ENCODE measurements at places on chromosomes 1 and 21.

- peak; percentile 88 for DNase-seq
Observed at GRCh38 chr1:12208764-12209494, 20.9 kb upstream of the VPS13D start.

- DNase-seq: peak; percentile 95
Observed at GRCh38 chr1:206556750-206557635, 49.7 kb downstream of the RASSF5 start.

DNA sequence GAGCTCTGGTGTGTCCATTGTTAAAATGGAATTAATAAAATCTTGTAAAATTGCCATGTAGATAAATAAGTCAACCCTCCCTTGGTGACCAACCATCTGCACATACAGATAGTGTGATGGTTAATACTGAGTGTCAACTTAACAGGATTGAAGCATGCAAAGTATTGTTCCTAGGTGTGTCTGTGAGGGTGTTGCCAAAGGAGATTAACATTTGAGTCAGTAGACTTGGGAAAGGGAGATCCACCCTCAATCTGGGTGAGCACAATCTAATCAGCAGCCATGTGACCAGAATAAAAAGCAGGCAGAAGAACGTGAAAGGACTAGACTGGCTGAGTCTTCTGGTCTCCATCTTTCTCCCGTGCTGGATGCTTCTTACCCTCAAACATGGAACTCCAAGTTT lies 174.8 kb downstream of the LTN1 start:
- DNase-seq: no peak

GRCh38 chr1:56064705-56065104 lies 514.7 kb downstream of the PLPP3 start:
- no peak for DNase-seq

DNA sequence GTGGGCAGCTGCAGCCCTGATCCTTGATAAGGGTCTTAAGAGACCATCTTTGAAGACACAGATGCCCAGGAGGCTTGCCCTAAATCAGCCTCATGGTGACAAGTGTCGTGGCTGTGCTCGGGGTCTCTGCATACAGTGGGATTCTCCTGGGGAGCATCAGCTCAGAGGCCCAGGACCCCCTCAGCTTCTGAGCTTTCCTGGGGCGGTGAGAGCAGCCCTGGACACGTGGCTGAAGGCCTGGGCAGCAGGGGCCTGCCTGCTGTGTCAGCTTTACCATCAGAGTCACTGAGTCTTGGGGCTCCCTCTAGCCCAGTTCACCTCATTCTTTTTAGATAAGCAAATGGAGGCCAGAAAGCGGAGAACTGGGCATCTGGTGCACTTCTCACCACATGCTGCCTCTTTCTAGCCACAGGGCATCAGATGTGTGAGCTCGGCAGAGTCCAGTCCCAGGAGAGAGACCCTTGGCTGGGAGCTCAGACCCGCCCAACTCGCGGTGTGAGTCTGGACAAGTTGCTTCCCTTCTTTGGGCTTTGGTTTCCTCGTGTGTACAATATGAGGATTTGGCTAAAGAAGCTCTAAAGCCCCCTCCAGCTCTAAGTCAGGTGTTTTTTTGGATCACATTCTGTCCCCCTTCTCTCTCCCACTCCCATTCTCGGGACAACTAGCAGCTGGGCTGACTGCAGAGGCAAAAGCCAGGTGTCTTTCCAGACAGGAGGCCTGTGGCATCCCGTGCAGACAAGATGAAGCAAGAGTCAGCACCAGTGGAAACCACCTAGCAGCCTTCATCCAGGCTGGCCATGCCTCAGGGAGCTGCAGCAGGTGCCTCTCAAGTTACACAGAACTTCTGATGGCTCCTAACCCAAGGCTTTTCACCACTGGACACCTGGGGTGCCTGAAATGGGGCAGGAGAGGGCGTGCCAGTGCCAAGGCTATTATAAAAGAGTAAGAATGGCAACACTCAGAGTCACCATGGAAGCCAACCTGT lies 119.1 kb downstream of the KCNN3 start:
- no peak for DNase-seq

GRCh38 chr21:42108554-42109340 lies 37.6 kb downstream of the UMODL1 start:
- no peak for DNase-seq

DNA sequence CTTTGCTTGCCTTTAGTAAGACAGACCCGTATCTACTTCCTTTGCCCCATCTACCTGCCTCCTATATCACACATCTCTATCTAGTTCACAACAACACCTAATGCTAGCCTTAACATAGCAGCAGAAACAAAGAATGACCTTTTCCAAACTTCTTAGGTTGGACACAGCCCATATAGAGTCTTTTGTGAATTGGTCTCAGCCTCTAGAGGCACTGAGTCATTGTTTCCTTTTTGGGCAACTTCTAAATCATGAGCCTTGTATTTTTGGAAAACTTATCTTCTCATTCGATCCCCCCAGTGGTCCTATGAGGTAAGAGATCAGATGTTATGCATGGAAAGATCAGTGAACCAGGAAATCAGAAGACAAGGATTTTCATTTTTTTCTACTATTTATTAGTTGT lies 679.4 kb upstream of the USP24 start:
- no peak for DNase-seq

DNA sequence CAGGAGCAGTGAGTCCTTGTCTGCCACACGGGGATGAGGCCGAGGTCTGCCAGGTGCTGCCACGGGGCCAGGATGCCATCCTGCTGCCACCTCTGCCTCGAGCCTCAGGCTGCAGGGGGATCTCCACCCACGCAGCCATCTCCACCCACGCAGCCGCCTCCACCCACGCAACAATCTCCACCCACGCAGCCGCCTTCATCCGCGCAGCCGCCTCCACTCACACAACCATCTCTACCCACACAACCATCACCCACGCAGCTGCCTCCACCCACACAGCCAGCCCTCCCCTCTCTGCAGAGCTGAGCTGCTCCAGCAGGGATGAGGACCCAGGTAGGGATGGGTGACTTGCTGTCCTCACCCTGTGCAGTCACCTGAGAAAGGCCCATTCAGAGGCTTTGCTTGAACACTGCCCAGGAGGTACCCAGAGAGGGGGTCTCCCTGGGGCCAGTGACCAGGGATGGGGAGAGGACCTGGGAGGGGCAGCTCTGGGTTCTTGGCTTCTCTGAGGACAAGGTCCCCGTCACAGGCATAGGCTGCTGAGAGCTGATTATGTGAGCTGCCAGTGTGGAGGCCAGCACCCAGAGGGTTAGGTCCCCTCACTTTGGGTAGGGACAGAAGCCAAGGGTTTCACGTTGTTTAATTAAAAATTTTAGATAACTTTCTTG lies 46.6 kb upstream of the TTC34 start:
- DNase-seq: no peak

GRCh38 chr1:193260896-193261295 lies 74.5 kb upstream of the B3GALT2 start:
- no peak for DNase-seq

DNA sequence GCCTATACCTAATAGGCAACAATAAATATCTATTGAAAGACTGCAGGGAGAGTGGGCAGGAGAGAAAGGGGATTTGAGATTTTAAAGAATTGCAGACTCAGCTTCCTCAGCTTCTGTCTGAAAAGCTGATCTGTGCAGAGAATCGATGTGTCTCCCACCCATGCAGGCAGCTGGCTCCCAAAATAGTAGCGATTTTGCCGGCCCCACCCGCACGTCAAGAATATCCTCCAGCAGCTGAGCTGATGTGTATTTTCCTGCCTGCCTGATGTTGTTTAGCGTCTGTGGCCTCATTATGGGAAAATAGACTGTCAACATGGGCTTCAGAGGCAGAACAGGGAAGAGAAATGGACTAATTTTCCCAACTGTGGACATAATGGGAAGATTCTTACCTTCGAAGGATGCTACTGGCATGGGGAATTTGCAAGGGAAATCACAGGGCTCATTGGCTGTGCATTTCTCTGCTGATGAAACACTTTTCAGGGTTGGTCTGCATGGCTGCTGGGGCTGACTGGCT lies 699.8 kb downstream of the PTPRU start:
- DNase-seq: no peak

DNA sequence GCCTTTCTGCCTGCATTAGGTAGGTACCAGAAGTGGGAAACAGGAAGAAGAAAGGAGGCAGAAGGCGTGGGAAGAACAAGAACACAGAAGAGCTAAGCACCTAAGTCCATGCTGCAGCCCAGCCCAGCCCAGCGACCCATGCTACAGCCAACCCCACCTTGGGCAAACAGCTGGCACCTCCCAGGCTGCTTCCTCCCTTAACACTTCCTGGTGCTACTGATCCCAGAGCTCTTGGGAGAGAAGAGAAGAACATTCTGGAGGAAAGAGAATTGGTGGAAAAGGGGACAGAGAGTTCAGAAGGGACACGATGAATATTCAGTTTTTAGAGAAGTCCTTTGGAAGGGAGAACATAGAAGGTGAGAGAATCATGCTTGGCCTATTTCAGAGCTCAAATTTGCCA lies 28.5 kb downstream of the PLEKHA6 start:
- DNase-seq: no peak

DNA sequence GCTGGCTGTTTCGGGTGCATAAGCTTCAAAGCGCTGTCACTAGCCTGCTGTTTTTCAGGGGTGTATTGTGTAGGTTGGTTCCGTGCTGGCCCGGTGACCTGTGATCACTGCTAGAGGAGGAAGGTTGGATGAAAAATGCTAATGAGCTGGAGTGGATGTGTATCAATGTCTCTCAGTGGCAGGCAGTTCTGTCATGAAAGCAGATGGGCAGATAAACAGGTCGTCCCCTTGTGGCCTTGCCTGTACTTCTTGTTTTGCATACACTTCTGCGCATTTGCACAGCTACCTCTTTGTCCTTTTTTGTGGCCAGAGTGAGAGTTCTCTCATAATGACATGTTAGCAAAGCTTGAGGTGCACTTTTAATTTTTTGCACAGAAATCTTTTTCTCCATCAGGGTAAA lies 2.9 kb downstream of the SELENON start:
- DNase-seq: no peak

DNA sequence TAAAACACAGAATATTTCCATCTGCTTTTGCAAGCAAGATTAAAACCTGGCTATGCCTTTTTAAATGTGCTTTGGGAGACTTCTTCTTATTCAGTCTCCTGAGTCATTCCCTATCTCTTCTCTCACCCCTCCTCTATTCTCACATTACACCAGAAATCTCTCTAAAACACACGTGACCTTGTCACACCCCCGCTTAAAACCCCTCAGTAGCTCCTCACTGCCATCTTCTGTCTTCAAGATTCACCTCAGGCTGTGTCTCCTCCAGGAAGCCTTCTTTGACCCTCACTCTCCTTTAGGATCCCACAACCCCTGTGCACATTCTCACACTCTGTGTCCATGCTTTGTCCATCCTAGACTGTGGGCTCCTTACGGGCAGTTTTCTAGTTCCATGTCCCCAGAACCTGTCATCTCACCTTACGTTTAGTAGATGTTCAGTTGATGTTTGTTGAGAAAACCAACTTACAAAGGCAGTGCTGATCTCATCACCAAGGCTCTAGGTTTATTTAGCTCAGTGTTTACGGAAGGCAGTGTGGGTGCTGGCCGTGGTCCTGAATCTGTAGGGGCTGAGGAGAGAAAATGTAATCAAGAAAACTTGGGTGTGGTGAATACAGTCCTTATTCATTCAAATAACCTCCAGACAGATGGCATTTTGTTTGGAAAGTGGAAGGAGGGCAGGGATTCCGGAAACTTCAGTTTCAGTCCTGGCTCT lies 143.5 kb downstream of the DMRTA2 start:
- no peak for DNase-seq

DNA sequence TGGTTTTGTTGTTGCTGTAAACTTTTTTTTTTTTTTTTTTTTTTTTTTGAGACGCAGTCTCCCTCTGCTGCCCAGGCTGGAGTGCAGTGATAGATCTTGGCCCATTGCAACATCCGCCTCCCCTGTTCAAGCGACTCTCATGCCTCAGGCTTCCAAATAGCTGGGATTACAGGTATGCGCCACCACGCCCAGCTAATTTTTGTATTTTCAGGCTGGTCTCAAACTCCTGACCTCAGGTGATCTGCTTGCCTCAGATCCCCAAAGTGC lies 78.9 kb upstream of the SLC45A1 start:
- no peak for DNase-seq

DNA sequence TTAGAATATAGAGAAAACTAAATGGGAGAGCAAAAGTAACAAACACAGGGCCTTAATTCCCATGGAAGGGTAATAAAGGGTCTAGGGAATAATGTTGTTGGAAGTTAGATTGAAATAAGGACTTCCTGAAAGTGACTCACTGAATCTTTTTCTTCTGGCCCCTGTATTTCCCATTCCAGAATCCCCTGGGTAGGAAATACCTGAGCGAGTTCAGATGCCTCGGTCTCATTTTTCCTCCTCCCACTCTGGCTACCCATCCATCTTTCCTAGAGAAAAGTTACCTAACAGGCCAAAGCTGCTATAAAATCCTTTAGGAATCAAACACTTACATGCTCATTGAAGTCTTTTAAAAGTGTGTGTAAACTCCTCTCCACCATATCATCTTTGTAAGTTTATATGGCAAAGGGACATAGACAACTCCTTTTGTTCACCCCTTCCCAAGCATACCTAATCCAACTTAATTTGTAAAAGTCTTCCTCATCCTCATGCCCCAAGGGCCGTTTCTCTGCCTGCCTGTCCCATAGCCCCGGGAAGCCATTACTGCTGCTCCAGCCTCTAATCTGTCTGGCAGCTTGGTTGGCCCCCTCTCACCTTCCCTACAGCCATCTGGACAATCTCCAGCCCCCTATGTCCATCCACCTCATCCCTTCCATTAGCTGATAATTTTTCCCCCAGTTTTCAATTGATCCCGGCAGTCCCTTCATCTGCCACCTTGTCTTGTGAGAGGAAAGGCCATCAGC lies 3.3 kb upstream of the MEF2D start:
- no peak for DNase-seq

- DNase-seq: no peak
Observed at GRCh38 chr1:178034676-178035075, 59.2 kb upstream of the RASAL2 start.

GRCh38 chr21:45581322-45581712 lies 39.1 kb upstream of the SLC19A1 start:
- DNase-seq: no peak

DNA sequence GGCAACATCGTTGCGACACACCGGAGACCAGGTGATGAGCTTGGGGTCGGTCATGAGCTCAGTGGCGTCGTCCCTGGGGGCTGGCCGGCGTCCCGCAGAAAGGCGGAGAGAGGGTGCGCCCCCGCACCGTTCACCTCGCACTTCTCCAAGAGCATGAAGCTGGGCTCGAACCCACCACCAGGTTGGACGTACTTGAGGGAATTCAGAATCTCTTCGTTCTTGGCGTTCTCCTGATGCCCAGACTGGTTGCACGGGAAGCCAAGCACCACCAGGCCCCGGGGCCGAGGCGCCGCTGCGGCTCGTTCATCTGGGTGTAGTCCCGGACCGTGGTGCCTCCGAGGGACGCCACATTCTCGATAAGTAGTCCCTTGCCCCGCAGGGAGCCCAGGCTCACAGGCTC lies 176.6 kb upstream of the ADAMTS5 start:
- no peak for DNase-seq

- no peak for DNase-seq
Observed at GRCh38 chr1:200970771-200971427, 52.6 kb downstream of the KIF21B start.

DNA sequence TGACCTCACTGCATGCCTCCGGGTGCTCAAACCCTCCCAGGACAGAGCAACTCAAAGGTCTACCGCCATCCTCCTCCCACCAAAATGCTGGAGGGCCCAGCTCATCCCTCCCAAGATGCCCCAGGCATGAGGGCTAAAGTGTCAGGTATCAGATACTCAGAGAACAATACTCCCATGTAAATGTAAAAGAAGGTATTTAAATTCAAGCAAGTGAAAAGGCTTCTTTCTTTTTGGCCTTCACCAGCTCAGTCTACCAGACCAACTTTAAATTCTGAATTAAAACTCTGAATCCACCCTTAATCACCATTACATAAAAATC lies 3.0 kb downstream of the PARP1 start:
- DNase-seq: no peak

GRCh38 chr1:97986041-97987005 lies 65.5 kb upstream of the DPYD start:
- DNase-seq: no peak
